ENCODE measurements at places on chromosomes 3 and 15.
A peak's percentile ranks its signal among the peaks of the same experiment; 100 is the strongest.

- no peak for DNase-seq
Measured at GRCh38 chr3:157300981-157301663, 135.5 kb upstream of the PTX3 start.

DNA sequence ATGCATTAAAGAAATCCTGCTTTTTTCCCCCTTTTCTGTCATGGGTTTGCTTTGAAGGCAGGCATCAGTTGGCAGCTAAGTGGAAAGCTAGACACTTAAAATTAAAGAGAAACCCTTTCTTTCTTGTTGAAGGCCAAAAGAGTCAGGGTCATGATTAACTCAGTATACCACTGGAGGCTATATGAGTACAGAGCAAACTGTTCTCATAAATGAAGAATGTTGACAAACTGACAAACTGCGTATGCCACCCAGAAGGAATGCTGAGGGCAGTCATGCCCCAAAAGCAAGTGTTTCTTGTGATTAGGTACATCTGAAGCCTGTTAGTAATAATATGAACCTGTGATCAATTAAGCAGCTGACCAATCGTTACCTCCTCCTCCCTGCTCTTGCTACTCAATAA lies 43.6 kb upstream of the COL6A6 start:
- DNase-seq, result no peak

- peak; percentile 42 for DNase-seq
Measured at GRCh38 chr3:188266562-188267274, 112.8 kb downstream of the LPP start.

- DNase-seq, result no peak
Measured at GRCh38 chr3:61893840-61894566, 332.6 kb downstream of the PTPRG start.

- no peak for DNase-seq
Measured at GRCh38 chr3:195870937-195871336, 37.4 kb downstream of the TNK2 start.

DNA sequence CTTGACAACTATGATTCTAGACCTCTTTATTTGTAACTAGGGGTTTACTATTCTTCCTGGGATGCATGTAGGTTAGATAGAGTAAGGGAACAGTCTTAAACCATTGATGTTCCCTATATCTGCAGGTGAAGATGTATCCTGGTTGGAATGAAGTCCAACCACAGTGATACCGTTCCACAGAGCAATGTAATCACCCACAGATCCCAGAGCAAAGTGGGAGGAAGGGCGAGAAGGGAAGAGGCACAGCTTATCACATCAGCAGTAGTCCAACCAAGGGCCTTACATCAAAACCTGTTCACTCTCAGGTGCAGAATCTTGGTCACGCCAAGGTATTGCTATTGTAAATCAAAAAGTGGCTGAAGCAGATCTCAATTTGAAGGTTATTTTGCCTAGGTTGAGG lies 61.8 kb upstream of the LIPC start:
- DNase-seq, result no peak

GRCh38 chr15:48250640-48251076 lies 44.6 kb downstream of the SLC12A1 start:
- DNase-seq, result no peak

DNA sequence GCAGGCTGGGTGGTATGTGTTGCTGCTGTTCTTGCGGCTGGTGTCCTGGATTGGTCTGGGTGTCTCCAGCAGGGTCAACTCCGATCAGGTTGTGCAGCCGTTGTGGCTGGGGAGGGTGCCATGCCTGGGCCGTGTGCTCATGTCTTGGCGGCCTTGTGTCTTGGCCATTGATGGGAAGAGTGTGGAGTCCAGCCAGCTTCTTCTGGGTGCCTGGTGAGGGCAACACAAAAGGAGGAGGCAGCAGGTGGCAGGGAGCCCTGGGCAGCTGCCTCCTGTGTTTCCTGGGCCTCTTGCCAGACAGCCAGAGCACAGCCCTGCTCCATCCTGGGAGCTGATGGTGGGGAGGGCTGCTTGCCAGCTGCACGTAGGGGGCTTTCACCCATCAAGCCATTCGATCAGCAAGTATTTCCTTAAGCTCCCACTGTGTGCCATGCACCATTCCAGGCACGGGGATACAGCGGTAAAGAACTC lies 4.3 kb downstream of the CHAC1 start:
- DNase-seq, result no peak

GRCh38 chr3:63912768-63913588 lies 795 bp upstream of the SCAANT1 start:
- peak; percentile 40 for DNase-seq

GRCh38 chr15:40911141-40911540 lies 16.9 kb downstream of the VPS18 start:
- no peak for DNase-seq

- DNase-seq, result no peak
Measured at GRCh38 chr15:69161079-69161877, 843 bp downstream of the GLCE start.

- no peak for DNase-seq
Measured at GRCh38 chr3:157029365-157029790, 130.6 kb downstream of the CCNL1 start.

GRCh38 chr3:193983846-193984818 lies 151.8 kb upstream of the HES1 start:
- no peak for DNase-seq

DNA sequence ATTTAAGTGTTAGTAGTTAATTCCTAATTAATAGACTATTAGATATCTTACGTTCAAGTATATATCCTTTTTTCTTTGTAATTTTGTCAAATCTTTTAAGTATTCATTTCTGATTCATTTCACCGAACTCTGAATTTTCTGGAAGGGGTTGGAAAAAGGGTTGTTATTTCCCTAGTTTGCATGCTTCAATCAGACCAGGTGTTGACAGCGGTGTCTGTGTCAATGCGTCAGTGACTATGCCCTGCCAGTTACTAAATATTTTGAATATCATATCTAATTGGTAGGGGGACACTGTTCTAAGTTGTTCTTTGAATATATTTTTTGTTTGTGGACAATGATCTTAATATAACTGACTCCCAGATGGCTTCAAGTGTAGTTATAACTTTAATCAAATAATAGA lies 62.7 kb upstream of the TNFSF10 start:
- DNase-seq, result no peak

DNA sequence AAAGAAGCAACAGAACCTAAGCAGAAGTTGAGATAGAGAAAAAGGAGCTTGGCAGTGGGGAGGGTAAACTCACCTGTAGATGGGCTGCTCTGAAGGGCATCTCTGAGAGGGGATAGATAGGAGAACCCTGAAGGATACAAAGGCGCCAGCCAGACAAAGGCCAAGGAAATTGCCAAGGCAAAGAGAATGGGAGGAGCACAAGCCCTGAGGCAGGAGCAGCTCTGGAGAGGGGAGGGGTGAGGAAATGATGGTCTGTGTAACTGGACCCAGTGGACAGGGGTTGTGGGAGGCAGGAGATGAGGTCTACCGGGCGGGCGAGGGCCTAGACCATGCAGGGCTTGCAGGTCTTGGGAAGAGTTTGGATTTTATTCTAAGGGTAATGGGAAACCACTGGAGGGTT lies 2.3 kb upstream of the PDIA5 start:
- DNase-seq, result no peak

GRCh38 chr3:195164573-195165264 lies 106.2 kb downstream of the XXYLT1 start:
- no peak for DNase-seq

GRCh38 chr3:66256806-66257205 lies 36.0 kb downstream of the SLC25A26 start:
- DNase-seq, result no peak

GRCh38 chr15:93362821-93363220 lies 273.8 kb upstream of the RGMA start:
- DNase-seq, result no peak

DNA sequence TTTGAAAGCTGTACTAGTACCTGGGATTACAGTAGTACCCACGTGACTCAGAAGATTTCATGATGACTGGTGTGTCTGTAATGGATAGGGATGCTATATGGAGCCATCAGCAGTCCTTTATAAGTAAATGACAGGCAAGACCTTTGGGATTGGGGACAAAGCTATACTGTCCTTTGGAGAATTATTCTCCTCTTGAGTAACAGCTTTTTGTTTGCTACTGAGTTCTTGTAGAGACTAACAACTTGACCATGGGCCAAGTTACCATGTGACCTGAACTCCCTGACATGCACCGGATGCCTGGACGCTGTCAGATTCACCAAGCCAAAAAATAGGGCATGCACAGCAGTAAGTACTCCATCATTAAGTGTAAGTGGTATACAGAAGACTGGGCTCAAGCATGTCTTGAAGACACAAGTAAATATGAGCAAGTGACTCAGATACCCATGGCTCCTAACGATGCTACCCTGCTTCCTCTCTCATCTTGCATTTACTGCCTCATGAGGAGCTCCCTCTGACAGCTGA lies 12.9 kb downstream of the SEC11A start:
- DNase-seq, result no peak

DNA sequence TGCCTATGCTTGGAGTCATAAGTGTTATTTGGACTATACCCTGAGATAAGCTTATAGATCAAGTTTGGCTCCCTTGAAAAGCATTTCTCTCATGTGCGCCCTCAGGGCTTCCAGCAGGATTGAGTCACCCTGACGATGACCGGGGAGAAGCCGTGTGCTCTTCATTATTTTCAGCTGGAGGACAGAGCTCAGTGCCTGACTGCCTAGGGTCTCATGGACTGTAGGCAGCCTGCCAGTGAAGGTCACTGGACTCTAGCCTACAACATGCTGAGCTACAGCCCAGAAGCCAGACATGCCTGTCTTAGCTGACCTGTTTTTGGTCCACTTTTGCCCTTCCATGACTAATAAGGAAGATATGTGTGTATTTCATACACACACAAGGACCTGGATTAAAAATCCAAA lies 31.6 kb upstream of the NUDT16 start:
- no peak for DNase-seq

GRCh38 chr3:77052733-77053670 lies 13.1 kb downstream of the ROBO2 start:
- DNase-seq, result no peak

DNA sequence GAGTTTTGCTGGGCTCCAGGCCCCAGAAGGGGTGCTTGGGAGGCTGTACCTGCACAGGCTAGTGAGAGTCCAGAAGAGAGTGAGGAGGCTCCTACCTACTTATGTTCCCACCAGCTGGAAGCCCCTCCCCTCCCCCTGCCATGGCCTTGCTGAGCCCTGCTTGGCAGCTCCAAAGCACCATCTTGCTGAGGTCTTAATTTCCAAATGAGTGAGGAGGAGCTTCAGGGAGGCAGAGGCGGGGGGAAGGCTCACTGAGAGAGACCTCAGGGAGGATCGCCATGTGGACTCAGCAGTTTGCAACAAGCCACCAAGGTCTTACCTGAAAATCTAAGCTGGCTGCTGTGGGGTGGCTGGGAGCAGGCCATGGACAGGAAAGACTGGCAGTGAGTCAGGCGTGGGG lies 8.7 kb upstream of the CACNA2D2 start:
- no peak for DNase-seq

GRCh38 chr15:79349525-79349924 lies 38.6 kb downstream of the TMED3 start:
- DNase-seq, result no peak

GRCh38 chr3:112980080-112980479 lies 5.2 kb upstream of the CD200R1 start:
- no peak for DNase-seq

- no peak for DNase-seq
Measured at GRCh38 chr15:50390554-50391264, 33.5 kb upstream of the USP8 start.

GRCh38 chr15:25372298-25372697 lies 66.5 kb downstream of the UBE3A start:
- no peak for DNase-seq

DNA sequence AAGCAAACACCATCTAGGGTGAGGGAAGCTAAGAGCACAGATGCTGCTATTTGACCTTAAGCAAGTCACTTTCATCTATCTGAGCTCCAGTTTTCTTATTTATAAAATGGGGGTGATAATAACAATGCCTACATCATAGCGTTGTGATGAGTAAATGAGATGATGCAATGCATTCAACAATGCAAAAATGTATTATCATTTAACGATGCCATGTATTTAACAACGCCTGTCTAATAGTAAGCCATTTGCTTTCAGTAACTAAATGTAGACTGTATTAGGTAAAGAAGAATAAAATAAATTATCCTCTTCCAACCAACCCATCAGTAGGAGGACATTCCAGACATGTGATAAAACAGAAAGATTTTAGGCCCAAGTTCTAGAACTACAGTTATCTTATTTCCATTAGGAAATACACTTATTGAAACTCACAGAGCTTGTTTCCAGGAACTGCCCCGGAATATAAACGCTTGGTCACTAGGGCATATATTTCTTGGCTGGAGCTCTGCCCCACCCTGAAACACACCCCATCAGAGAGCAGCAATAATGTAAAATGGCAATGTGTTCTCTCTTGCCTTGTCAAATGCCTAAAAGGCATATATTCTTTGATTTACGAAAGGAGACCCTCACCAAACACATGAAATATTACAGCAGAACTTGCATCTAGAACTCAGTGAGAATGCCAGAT lies 128.3 kb downstream of the LIPC start:
- no peak for DNase-seq

- no peak for DNase-seq
Measured at GRCh38 chr15:63395730-63396151, 14.1 kb upstream of the CA12 start.

DNA sequence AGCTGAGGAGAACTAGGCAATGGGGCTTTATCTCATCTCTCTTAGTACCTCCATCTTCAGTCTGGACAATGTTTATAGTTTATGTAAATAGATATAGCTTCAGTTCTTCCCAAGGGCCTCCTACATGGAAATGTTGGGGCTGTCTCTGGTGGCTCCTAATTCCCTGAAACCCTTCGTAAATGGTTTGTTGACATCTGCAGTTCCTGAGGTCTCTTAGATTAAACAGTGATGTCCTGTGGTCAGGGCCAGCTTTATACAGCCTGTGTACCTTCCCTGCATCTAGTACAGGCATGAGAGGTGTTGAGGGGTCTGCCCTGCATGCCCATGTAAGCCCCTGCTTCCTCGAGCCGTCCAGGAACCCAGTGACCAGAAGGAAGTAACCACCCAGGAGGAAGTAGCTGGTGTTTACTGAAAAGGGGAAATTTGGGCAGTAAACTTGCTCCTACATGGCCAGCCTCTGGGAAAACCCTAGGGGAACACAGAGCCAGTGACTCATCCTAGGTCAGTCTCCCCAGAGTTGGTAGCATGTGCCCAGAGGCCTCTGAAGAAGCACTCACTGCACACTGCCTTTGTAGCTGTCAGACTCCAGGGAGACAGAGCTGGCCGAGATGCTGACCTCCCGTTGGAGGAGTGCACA lies 4.7 kb upstream of the TBC1D2B start:
- no peak for DNase-seq

DNA sequence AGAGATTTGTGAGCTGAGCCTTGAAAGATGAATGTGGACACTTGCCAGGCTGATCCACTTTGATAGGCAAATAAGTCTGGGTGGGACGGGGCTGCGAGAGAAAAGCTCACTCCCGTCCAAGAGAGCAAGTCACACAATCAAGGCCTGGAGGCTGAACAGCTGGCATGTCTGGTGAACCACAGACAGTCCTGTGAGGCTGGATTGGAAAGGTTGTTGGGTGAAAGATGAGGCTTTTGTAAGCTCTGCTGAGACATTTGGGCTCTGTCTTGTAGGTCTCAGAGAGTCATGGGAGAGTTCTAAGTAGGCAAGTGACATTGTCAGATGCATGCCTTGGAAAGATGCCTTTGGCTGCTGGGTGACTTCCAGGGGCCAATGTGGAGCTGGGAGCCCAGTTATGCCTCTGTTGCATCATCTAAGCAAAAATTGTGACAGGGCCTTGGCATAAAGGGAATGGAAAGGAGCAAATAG lies 38.5 kb downstream of the RPLP1 start:
- peak; percentile 75 for DNase-seq

All from tibial nerve (tissue), 4 donors.